ENCODE measurements at places on chromosomes 16 and 17.

GRCh38 chr16:86926181-86927094, 348.1 kb downstream of the FOXL1 start:
- no peak for DNase-seq

- no peak for DNase-seq
Observed at GRCh38 chr16:82643936-82644630, 17.3 kb downstream of the CDH13 start.

GRCh38 chr17:40344421-40345160, 19.9 kb downstream of the GJD3 start:
- DNase-seq: no peak

DNA sequence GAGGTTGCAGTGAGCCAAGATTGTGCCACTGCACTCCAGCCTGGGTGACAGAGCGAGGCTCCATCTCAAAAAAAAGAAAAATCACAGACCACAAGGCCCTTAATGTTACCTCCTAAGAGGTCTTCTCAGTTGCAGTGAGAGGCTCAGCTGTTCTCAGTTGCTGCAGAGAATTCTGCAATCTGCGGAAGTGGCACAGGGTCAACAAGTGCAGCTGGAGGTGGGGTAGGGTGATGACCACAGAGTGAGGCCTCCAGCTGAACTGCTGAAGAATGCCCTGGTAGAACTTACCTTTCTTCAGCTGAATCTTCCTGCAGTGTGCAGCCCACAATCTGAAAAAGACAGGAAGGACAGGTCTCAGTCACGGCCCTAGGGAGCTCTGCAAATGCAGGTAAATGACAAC, 26.3 kb downstream of the CNTNAP1 start:
- DNase-seq: no peak

GRCh38 chr16:5502467-5502869, 404.9 kb upstream of the EEF2KMT start:
- no peak for DNase-seq

DNA sequence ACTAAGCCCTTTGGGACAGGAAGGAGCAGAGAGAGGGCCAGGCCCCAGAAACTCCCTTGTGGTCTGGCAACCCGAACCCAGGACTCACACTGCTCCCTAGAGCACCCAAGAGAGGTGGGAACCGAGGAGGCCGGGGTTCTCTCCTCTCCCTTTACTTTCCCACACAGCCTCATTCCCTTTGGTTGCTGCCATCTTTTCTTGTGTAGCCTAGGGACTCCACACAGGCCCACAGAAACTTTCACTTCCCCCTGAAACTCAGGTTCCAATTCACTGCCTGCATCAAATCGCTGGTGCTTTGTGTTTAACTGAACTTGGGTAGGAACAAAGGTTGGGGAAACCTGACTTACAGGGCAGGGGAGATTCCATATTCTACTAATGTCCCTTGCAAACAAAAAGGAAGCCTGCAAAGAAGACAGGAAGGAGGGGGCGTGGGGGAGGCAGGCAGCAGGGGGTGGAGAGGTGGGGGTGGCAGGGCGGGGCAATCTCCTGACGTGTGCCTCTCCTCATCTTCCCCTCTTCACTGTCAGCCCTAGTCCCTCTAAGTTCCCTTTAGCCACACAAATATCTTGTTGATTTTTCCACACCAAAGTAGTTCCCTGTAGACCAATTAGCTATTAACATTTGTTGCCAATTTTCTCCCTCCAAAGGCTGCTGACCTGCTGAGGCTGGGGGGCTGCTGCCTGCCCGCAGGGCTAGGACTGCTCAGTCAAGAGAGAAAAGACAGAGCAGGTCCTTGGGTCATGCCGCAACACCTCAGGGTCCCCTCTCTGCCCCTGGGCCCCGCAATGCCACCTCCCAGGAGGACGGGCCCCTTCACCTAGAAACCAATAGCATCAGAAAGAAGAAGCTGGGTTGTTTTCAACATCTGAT, 8.0 kb downstream of the ST3GAL2 start:
- DNase-seq: no peak

DNA sequence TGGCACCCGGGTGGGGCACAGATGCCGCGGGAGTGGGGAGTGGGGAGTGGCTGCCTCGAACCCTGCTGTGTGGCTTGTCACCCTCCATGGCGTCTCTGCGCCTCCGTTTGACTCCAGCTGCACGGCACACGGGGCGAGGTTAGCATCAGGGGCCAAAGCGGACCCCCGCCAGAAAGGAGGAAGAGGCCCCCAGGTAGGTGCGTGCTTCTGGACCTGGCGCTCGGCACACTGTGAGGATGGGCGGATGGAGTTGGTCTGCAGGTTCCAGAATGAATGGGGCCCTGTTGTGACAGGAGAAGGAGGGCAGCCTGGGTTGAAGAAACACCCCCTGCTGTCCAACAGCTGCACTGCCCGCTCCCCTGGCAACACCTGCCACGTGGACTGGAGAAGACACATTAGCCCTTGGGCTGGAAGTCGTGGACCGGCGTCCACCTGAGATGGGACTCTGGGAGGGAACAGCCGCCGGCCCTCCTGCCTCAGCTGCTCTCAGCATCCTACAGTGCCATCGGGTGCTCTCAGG, 9.4 kb upstream of the FASN start:
- DNase-seq: no peak

DNA sequence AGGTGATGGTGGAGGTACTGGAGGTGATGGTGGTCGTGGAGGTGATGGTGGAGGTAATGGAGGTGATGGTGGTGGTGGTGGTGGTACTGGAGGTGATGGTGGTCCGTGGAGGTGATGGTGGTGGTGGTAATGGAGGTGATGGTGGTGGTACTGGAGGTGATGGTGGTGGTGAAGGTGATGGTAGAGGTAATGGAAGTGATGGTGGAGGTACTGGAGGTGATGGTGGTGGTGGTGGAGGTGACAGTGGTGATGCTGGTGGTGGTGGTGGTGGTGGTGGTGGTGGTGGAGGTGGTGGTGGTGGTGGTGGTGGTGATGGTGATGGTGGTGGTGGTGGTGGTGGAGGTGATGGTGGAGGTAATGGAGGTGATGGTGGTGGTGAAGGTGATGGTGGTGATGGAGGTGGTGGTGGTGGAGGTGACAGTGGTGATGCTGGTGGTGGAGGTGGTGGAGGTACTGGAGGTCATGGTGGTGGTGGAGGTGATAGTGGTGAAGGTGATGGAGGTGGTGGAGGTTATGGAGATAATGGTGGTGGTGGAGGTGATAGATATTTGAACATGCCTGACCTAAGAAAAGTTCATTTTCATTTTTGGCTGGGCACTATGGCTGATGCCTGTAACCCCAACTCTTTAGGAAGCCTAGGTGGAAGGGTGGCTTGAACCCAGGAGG, 55.0 kb downstream of the RNF213 start:
- DNase-seq: no peak

DNA sequence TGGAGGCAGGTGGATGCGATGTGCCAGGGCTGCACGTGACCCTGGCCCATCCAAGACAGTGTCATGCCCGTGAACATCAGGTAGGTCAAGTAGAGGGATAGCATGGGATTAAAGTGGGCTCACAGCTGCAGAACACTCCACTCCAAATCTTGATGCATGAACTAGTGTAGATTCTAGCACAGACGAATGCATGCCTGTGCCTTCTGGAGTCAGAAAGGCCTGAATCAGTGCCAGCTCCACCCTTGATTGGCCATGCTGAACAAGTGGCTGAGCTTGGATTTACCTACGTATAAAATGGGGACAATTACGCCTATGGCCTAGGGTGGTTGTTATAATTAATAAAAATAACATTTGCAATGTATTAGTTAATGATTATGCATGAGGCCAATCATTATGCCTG, 10.6 kb downstream of the IRX3 start:
- DNase-seq: no peak

DNA sequence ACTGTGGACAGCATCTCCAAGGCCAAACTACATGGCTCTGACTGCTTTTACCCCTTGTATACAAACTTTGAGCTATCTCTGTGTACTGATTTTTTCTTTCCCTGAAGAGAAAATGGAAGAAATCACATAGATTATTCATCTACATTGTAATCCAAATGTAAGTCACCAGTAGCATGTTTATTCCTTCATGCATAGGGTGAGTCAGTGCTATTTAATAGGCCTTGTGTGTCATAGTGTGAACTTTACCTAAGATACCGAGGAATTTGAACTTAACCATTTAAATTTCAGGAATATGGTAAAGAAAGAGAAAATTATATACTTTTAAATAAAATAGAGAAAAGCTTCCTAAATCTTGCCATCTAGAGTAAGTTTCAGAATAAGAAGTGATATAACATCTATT, 16.5 kb downstream of the PHKB start:
- no peak for DNase-seq

DNA sequence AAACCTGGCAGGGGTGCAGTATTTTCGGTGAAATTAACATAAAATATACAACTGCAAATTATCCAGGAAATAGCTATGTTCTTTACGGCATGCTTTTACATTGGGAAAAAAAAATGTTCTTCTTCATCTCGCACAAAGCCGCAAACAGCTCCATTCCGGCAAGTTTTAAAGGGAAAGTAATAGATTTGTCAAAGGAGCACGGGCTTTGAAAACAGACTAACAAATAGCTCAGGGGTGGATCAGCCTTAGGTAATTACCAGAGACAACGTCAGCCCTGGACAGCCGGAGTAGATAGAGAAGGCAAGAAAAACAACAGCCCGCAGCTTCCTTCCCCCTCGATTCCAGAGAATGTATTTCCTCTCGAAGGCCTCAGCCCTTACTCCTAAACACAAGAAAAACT, 222.5 kb downstream of the C16orf78 start:
- DNase-seq: no peak

- no peak for DNase-seq
Observed at GRCh38 chr17:76376318-76377133, 7.9 kb upstream of the SPHK1 start.

DNA sequence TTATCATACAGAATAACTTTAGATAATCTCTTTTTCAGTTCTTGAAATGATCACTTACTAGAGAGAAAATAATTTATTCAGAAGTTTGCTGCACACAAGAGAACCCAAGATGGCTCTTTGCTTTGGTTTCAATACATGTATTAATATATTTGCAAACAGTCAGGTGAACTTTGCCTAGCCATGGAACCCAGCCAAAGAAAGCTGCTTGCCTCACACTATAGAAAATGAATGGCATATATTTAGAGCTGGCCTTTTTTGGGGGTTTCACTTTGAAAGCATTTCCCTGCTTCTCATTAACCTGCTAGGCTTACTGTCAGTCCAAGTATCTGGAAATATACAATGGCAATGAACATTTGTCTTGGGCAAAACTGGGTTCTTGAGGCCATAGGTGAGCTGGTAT, 75.3 kb downstream of the MRTFB start:
- DNase-seq: no peak

DNA sequence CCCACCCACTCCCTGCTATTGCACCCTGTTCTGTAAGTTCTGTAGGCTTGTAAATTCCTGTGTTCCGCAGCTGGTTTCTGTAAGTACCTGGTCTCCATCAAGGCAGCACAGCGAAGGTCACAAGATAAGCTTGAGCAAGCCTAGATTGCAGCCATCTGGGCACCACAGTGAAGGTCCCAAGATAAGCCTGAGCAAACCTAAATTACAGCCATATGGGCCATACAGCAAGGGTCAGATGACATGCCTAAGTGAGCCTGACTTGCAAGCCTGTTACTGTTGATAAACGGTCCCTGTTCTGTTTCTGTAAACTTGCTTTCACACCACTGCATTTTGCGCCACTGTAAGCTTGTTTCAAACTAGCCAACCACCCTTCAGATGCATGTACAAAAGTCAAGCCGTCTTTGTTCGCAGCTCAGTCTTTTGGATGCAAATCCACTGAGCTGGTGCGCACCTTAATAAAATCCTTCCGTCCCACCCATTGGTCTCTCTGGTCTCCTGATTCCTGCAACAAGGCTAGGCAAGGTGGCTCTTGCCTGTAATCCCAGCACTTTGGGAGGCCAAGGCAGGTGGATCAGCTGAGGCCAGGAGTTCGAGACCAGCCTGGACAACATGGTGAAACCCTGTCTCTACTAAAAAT, 42.6 kb upstream of the ATF7IP2 start:
- no peak for DNase-seq

- DNase-seq: no peak
Observed at GRCh38 chr17:76844485-76844829, 23.7 kb upstream of the MGAT5B start.

GRCh38 chr17:9725575-9725974, 65.8 kb downstream of the DHRS7C start:
- DNase-seq: no peak

GRCh38 chr16:53071748-53072301, 17.0 kb downstream of the CHD9 start:
- peak; percentile 48 for DNase-seq

DNA sequence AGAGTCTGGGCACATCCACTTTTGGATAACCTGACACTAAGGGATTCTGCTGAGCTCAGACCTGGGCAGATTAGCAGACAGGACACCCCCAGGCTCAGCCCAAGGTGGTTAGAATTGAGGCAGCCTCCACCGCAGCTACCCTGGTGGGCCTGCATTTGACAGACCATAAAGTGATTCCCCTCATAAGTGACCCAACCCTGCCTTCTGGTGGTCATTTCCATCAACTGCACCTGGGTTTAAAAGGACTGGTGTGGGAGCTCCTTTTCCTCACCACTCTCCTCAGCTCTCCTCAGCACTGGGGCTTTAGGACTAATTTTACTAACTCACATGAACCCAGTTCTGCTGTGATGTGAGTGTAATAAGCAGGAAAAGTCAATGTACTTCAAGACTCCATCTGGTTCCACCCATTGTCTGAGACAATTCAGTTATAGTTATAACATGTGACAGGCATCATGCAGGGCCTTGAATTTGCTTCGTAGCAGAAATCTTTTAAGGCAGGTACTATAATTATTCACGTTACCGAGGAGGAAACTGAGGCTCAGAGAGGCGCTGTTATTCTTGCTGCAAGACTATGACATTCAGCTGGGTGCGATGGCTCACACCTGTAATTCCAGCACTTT, 42.5 kb downstream of the MYH3 start:
- DNase-seq: peak; percentile 7

DNA sequence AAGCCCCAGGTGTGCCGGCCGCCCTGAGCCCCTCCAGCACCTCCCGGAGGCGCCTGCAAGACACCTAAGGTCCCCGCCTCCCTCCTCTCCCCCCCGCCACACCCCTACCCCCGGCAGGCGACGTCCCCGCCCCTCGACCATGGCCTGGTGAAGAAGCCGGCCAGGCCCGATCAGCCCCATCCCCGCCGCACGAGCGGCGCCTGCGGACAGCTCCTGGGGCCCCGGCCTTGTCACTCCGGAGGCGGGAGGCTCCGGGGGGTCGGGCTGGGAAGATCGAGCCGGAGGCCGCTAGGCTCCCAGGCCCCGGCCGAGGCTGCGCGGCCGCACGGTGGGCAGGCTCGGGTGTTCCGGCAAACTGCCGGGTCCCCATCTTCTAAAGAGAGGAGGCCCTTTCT, 405 bp upstream of the ACE start:
- DNase-seq: no peak

GRCh38 chr17:45029758-45030423, 21.5 kb downstream of the DCAKD start:
- no peak for DNase-seq

GRCh38 chr16:64826374-64826773, 295.5 kb downstream of the CDH11 start:
- no peak for DNase-seq

All from NCI-H1694 treated with DMSO at 0.1 percent for 48 hours (cell line).